NCI-H2171 (cell line): ENCODE measurements at places on chromosomes 6 and 20.
A peak's percentile ranks its signal among the peaks of the same experiment; 100 is the strongest.

GRCh38 chr6:46293641-46294316 lies 123.0 kb upstream of the ENPP5 start:
- no peak for DNase-seq

GRCh38 chr6:14721103-14721758 lies 524.6 kb upstream of the JARID2 start:
- DNase-seq = peak; percentile 29

DNA sequence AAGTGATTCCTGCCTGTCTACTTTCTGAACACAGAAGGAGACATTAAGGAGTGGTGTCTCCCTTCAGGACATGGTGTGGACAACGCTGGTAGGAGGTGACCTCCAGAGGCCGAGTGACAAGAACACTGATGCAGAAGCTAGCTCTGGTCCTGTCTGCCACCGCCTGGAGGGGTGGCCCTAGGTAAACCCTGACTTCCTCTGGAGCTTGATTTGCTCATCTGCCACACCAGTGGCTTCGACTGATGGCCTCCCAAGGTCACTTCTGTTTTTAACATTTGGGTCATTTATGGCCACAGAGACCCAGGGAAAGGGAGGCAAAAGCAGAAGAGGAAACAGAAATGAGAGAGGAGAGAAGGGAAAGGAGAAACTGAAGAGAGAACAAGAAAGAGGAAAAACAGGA lies 49.4 kb upstream of the SLC22A23 start:
- DNase-seq = no peak

DNA sequence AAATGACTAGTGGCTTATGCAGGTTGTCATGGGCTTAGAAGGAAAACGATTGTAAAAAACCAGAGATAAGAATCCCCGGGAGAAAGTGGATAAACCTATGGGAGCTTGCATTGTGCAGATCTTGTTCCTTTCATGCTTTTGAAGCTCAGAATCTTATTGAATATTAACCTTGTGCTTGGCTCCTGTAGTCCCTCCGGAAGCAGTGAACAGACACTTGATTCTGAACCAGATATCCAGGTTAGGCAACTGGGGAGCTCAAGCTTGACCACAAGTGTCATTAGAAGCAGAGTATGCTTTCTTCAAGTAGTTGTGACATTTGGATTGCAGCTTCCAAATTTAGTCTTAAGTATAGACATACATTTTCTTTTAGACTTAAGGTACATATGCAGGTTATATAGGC lies 212.6 kb upstream of the MOCS1 start:
- no peak for DNase-seq

DNA sequence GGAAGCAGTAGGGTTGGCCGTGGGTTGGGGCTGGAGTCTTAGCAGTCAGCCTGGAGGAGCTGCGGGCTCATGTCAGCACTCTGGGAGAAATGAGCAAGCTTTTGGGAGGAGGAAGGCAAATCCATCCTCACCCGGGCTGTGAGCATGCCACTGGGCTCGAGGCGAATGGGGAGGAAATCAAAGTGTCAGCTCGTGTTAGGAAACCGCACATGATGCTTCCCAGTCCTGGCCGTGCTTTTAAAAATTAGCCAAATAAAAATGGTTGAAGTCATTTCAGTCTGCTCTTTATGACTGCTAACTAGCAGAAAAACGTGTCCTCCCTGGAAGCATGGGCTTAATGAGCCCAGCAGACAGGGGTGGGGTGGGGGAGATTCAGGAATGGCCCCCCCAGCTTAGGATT lies 98.1 kb downstream of the NFATC2 start:
- DNase-seq = no peak

- no peak for DNase-seq
These were observed 263.0 kb downstream of the PAX1 start for GRCh38 chr20:21968486-21968885.

DNA sequence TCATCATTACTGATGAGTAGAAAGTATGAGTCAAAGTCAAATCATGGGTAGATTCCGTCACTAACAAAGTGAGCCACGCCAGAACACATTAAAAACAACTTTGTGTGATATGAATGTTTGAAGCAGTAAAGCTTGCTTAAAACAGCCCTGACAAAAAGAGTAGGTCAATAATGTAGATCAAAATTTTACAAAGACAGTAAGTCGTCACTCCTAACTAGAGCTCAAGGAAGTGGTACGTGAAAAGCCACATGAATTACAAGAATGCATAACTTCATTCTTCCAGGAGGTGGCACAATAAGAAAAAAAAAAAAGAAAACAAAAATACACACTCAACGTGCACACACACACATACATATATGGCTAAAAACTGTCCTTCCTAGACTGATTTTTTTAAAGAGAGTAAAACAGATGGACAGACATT lies 69.9 kb downstream of the HACE1 start:
- no peak for DNase-seq

- no peak for DNase-seq
These were observed 303.9 kb upstream of the MAP3K7 start for GRCh38 chr6:90890683-90891330.

DNA sequence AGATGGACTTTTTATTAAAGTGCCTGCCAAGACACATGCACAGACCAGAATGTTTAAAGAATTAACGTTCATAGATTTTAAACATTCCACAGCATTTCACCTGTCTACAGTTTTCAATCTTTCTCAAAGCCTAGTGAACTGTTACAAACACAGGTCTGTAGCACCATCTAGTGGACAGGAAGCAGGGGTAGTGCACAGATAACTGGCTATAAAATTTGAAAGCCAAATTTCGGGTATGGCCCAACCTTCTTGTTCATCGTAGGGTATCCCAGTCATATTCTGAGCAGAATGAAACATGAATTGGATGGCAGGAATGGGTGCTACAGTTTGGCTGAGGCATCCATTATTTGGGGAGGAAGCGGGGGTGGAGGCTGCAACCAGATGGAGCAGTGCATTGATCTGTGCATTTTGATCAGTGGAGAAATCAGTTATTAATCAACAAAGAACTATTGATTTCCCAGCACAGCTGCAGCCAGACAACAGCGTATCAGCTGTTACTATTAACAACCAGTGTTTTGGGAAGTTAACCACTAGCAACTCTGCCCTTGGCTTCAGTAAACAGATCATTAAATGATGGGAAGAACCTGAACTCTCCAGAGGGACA lies 56.1 kb upstream of the B3GAT2 start:
- DNase-seq = peak; percentile 65

DNA sequence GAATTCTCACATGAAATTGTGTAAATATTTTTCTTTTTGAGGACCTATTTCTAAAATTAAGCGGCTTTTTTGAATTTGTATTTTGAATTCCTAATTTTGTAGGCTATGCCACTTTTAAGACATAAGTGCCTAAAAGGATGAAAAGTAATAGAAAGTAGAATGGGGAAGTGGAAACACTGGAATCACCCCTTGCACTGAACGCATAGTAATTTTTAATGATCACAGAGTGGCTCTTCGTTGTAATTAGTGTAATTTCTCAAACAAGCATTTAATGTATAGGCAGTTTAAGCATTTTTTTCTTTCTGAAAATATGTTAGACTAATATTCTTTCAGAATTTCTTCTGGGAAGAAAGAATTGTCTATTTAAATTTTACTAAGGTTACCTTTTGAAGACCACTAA lies 73.2 kb downstream of the ARID1B start:
- no peak for DNase-seq

DNA sequence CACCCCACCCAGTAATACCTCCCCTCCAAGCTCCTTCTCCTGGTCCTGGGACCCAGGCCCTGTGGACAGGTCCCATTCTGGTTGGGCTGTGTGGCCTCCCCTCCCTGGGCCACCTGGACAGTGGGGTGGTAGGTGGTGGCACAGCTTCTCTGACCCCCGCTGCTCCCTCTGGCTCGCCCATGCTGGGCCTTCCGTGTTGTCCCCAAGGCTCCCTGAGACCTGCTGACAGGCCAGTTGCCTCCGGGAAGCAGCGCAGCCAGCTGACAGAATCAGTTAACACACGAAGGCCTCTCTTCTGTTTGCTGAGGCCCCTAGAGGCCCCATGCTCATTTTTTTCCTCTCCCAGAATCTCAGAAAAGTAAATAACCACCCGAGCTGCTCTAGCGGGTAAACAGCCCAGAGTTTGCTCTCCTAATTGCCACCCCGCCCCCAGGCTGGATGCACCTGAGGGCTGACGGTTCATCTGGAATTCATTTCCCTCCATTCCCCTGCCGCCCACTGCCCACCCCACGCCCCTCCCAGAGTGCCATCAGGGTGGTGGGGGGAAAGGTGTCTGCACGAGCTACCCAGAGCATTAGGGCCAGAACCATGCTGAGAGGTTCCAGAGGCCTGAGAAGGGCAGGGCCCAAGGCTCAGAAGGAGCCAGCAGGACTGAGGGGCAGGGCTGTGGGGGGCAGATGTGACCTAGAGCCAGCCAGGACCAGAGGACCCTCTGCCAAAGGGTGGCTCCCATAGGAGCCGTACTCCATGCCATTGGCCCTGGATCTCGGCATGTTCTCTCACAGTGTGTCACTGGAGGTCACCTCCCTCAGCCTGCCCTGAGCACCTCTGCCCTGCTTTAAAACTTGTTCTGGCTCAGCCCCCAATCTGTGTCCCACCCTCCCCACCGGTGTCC lies 157.5 kb downstream of the GRM4 start:
- DNase-seq = peak; percentile 88

GRCh38 chr6:43475516-43475915 lies 1.9 kb upstream of the TJAP1 start:
- DNase-seq = no peak

GRCh38 chr20:44159711-44160110 lies 27.3 kb downstream of the JPH2 start:
- DNase-seq = no peak

DNA sequence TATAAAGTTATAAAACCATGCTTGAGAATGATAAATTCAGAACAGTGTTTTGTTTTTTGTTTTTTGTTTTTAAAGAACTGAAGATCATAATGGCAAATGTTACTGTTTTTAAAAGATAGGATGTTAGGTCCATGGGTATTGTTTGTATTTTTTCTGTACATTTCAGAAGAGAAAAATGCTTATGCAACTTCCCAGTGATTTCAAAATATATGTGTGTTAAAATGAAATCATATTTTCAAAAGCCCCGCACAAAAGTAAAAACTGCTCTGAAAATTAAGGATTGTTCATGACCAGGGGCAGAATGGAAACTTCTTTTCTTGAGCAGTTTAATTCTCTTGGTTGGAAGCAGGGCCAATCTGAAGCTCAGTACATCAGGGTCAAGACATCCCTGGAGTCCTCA lies 109.2 kb upstream of the SIRPG start:
- DNase-seq = no peak

DNA sequence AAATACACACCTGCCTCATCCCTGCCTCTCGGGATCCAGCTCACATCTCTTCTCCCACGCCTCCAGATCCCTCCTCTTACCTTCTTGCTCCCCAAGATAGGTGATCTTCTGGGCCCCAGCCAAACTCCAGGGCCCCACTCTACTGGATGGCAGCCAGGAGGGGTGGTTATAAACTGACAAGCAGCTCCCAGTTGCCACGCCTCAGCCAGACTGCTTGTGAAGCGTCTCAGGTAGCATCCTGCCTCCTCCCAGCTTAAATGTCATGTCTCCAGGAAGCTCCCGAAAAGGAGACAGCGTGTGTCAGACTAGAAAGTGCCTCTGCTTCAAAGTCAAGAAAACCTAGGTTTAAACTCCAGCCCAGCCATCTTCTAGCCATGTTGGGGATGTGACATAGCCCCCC lies 114.1 kb downstream of the LRFN2 start:
- peak; percentile 84 for DNase-seq

- DNase-seq = no peak
These were observed 15.0 kb downstream of the RNF114 start for GRCh38 chr20:49951151-49951550.

- DNase-seq = no peak
These were observed 60.1 kb downstream of the SYNJ2 start for GRCh38 chr6:158041788-158042187.

- no peak for DNase-seq
These were observed 172.4 kb upstream of the PDE10A start for GRCh38 chr6:165835410-165835851.

DNA sequence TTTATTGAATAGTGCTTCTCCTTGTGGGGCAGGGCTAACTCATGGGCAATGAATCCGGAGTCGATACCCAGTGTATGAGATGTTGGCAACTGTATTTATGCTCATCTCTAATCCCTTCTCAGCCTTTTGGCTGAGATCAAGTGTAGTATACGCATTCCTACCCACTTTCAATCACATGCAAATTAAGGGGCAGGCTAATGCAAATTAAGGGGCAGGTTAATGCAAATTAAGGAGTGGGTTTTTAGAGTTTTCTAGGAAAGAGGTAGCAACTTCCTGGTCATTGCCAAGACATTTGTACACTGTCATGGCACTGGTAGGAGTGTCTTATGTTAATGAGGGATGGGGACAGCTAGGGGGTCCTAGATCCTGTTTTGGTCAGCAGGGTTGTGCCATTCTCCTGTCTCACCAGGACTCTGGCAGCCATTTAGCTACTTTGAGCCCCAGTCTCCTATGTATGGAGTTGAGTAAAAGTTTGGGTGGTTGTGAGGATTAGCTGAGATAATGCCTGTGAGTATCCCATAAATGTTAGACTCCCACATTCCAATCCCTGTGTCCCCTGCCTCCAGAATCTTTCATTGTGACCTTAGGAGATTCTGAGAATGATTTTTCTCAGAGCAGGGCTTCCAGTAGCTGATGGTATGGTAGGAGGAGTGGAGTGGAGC lies at the start of gene CNBD2:
Gene CNBD2 (plus strand): TSS at position 612 of the 662 bp plus-strand sequence. CDS start 173 bp downstream, outside the sequence.
- DNase-seq = no peak

DNA sequence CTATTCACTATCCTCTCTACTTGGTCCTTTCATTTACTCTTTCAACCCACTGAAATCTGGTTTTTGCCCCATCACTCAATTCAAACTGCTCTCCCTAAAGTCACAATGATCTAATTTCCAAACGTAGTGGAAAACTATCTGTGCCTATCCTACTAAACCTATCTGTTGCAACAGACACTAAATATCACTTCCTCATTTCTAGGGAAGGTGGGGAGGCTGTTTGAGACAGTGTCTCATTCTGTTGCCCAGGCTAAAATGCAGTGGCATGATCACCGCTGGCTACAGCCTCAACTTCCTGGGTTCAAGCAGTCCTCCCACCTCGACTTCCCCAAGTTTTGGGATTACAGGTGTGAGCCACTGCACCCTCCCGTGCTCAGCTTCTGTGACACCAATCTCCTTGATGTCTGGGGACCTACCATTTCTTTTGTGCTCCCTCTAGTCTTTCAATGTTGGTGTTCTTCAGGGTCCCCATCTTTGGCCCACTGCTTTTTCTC lies 8.8 kb downstream of the RANBP9 start:
- no peak for DNase-seq

DNA sequence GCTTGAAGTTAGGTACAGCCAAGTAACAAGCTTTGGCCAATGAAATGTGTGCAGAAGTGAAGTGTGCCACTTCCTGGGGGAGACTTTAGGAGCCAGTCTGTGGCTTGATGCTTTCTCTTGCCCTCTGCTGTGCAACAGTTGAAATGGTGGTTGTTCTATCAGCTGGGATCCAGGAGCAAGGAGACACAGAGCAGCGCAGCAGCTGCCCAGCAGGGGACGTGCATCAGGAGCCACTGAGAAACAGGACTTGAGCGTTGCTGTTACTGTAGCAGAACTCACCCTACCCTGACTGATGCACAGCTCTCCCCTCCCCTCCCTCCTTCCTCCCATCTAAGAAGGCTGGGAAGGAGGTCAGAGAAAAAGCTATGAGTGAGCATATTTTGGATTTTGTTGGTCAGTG lies 18.9 kb upstream of the CCN5 start:
- no peak for DNase-seq

- no peak for DNase-seq
These were observed 34.9 kb downstream of the UBD start for GRCh38 chr6:29524444-29525310.
